GM20000 (cell line): ENCODE measurements at places on chromosomes 11 and 22.

DNA sequence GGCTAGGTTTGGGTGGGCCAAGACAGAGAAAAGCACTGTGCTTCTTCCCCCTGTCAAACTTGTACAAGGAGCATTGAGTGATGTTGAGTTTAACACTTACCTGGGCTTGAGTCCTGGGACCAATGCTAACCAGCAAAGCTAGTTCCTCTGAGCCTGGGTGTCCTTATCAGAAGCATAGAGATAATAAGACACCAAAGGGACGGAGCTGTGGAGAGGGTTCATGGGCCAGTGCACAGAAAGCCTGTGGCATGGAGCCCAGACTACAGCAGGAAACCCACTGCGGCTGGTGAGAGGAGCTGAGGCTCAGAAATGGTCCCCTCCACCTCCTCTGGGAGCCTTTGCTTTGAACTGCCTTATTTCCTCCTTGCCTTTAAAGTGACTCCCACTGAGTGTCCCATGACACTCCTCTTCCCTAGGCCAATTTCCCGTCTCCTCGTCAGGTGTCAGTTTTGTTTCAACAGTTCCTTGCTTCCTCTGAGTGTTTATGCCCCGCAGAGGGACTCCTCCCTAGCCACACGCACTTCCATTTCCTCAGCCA, 9.4 kb downstream of the SLCO2B1 start:
- DNase-seq, result no peak

DNA sequence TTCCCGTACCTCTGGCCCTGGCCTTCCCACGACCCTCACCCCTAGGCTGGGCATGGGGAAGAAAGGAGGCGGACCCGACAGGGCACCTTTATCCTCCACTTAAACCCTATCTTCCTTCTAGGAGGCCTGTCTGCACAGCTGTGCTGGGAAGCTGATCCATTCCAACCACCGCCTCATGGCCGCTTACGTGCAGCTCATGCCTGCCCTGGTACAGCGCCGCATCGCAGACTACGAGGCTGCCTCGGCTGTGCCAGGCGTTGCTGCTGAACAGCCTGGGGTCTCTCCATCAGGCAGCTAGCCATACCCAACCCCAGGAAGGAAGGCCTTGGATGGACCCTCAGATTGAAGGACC, 599 bp downstream of the TIMM10B start:
- DNase-seq, result no peak

- DNase-seq, result no peak
These were observed 26.2 kb downstream of the SHISA8 start for GRCh38 chr22:41888627-41889200.

DNA sequence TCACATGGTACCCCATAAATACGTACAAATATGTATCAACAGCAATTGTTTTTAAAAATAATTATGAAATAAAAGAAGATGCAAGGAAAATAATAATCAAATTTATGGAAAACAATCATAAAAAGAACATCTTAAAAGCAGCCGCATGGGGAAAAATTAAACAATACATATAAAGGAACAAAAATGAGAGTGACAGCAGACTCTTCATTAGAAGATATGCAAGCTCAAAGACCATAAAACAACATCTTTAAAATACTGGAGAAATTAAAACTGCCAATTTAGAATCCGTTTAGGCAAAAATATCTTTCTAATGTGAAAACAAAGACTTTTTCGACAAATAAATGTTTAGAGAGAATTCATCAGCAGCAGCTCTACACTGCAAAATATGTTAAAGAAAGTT, 190.6 kb upstream of the C11orf58 start:
- no peak for DNase-seq

DNA sequence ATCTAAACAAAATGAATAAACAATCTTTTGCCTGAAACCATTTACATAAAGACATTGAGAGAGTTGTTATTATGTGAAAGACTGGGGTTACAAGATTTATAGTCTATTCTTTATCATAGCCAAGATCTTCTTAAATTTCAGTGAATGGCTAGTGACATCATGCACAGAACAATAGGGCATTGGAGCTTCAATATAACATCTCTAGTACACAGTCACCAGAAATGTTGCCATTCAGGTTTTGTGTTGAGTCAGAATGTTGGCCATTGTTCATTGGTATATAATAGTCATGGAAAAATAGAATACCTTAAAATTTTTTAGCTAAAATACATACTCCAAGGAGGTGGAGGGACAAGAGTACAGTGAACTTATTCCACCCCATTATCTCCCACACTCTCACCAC, 44.3 kb downstream of the SLC5A12 start:
- DNase-seq, result no peak

GRCh38 chr22:39432361-39432811, 24.4 kb upstream of the MGAT3 start:
- DNase-seq, result no peak

GRCh38 chr11:12077535-12078280, 32.7 kb upstream of the MICAL2 start:
- no peak for DNase-seq

GRCh38 chr11:18191376-18191775, 18.7 kb downstream of the MRGPRX4 start:
- no peak for DNase-seq

GRCh38 chr11:58179648-58180047, 9.2 kb upstream of the OR9Q2 start:
- DNase-seq, result no peak

DNA sequence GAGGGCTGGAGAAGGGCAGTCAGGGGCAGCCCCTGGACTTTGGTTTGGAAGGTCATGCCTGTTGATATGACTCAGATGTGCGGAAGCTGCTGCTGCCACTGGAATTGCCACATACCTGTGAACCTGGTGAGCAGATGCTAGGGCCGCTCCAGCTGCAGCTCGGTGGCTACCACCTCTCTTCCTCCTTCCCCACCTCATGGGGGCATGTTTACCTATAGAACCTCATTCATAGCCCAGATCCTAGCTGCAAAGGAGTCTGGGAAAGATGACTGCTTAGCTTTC, 17.5 kb upstream of the TSPAN18 start:
- DNase-seq, result no peak

DNA sequence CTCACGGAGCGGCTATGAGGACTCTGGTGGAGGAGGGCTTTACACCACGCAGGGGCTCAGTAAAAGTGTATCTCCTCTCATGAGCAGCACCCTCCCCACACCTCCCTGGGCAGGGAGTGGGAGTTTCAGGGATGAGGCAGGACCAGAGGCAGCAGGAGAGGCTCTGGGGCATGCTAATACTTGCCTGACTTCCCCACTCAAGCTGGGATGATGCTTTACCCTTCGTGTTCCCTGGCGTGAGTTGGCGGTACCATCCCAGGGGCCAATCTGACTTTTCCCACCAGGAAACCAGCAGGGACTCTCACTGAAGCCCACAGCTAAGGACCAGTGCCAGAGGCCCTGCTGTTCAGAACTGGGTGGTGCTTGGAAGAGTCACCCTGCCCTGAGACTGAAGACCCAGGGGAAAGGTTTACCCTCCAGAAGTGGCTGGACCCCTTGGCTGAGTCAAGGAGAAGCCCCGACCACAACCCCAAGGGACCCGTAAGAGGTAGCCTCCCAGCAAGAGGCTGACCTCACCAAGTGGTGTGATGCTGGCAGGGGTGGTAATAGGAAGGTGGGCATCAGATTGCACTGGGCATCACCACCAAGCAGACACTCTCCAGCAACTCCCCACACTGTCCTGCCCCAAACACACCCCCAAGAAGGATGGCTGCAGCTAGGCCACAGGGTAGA, 65.6 kb downstream of the THAP12 start:
- DNase-seq, result no peak

GRCh38 chr22:26797910-26798309, 140.5 kb downstream of the MIAT start:
- no peak for DNase-seq

DNA sequence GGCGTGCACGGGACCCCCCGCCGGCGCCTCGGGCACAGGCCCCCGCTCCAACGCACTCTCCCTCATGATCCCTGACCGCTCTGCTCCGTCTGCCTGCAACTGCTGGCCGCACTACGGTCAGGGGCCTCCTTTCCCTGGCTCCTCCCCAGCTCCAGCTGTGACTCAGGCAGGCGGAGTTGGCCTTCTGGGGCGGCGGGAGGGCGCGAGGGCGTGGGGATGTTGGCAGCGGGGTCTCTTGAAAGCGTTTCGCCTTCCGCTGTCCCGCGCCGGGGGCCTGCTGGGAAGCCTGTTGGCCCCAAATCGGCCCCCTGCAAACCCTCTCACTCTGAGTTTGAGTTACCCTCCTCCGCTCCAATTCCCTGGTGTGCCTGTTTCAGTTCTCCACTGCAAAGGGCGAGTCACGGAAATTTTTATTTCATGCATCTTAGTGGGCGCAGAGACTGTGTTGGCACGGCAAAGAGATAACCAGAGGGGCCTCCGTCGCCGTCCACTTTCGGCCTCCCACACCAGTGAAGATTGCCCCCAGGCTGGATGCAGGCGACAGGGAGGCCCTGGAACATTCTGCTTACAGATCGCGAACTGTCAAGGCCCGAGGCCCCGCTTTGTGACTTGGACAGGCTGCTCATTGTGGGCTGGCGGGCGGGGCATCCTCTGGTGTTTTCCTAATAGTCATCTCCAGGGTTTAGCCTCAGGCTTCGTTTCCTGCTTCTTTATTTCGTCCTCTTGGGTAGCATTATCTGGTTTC, at the start of gene CAVIN3:
Gene CAVIN3, minus strand, starts transcription at position 91 of the 745 bp plus-strand sequence. Its CDS starts 25 bp downstream, at position 66.
- DNase-seq, result peak; percentile 68

GRCh38 chr22:22691716-22692701, 47.6 kb downstream of the GGTLC2 start:
- DNase-seq, result no peak

GRCh38 chr22:42364604-42365110, 67.5 kb downstream of the NFAM1 start:
- DNase-seq, result no peak

DNA sequence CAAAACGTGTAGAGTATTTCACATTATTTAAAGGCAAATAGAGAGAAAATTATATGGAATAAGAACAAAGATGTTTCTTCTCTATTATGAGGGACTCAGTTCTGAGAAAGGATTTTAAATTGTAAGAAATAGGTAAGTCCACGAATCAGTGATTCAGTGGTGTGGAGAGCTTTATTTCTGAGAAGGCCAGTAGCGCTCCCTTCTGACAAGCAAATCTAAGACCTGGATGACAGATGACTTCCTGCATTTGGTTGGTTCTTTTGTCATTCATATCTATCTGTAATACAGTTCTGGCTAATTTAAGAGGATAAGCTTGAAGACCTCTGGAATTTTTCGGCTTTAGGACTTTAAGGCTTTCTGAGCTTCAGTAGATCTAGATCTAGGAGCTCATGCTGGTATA, 7.0 kb downstream of the CD3E start:
- DNase-seq, result no peak

DNA sequence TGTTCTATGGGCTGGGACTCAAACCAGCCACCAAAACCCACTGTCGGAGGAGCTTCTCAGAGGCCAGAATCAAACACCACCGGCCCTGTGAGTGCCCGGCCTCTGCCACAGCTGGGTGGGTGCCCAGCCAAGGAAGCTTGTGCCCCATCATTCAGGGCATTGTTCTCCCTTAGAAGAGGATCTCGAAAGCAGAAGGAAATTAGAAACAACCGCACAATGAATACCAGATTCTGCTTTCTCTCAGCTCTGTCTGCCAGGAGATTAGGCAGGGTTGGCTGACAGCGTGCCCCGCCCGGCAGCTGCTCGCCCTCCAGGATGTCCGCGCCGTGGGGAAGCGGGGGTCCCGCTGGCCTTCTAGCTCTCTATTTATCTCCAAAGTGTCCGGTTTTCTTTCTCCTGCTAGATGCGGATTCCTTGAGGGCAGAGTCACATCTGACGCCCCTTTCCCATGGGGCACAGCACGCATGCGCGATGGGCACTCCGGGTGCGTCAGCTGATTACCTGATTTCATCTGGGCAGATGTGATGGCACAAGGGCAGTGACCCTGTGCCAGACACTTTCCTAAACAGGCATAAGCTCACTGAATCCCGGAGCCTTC, 25.5 kb downstream of the SCGB1A1 start:
- peak; percentile 45 for DNase-seq

GRCh38 chr11:110986016-110986415, 259.5 kb upstream of the POU2AF2 start:
- no peak for DNase-seq

GRCh38 chr11:88175569-88176075, 379 bp upstream of the RAB38 start:
- peak; percentile 10 for DNase-seq

GRCh38 chr11:133965031-133965601, 8.3 kb upstream of the IGSF9B start:
- DNase-seq, result no peak

DNA sequence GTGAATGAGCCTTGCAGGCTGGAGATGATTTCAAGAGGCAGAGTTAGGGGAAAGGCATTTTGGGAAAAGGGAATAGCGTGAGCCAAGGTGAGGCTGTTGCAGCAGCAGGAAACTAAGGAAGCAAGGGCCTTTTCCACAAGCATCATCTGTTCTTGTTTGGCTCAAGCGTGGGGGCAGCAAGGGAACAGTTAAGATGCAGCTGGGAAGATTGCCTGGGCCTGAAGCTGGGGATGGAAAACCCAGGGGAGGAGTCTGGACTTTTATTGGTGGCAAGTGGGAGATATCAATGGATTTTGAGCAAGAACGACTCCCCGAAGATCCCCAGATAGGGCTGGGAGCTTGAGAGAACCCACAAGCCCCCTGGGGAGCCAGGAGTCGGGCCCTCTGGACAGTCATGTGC, 27.3 kb upstream of the PICK1 start:
- no peak for DNase-seq

DNA sequence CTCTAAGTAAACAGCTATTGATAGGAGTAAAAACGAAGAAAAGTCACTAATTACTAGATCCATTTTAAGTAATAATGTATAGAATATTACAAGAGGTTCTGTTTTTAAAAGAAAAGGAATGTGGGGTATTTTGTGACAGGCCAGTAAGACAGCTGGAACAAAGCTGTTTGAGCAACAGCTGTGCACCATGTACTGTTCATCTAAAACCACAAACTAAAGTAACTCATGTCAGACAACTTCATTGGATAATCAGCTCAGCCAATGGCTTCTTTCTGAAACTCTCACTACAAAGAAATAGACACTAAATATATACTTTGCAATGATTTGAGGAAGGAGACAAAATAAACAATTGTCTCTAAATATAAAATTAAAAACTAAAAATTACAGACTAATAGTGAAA, 16.1 kb downstream of the RRAS2 start:
- DNase-seq, result no peak

- DNase-seq, result no peak
These were observed 66.6 kb upstream of the TP53I11 start for GRCh38 chr11:45017329-45017728.

- no peak for DNase-seq
These were observed 1.4 kb downstream of the SH3BP1 start for GRCh38 chr22:37640591-37641560.

GRCh38 chr22:38674888-38675287, 6.9 kb upstream of the TOMM22 start:
- DNase-seq, result no peak
